Anterior cingulate cortex (tissue), 58 donors: ENCODE measurements at places on chromosomes 3 and 15.

DNA sequence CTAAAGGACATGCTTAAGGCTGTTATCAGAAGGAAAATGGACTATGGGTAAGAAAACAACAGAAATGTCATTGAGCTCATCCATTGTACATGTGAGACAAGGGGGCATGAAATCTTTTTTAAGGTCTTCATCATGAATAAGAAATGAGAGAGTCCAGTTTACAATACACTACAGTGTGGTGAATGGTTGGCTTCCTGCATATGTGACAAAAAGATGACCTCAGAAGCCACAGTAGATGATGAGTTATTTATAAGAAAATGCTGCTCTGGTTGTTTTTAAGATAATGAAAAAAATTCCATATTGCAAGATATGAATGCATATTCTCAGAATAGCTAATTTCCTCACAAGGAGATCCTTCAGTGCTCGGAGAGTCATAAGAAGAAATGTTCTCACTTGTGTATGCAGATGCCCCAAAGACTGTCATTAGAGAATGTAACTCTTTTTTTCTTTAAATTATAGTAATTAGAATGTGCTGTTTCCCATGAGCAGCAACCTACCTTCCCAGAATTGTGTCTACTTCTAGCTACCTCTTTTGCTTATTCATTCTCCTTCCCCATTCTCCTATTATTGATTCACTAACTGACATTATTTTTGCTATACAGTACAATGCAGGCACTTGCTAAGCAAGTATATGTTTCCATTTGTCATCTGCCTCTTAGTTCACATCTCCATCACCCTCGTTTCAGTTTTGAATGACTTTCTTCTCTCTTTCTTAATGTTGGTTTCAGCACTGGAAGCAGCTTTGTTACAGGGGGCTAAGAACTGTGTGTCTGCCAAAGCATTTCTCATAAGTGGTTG lies 152.0 kb upstream of the PEX5L start:
- no peak for DNase-seq

GRCh38 chr3:117814975-117815374 lies 1105.4 kb downstream of the TUSC7 start:
- no peak for DNase-seq

DNA sequence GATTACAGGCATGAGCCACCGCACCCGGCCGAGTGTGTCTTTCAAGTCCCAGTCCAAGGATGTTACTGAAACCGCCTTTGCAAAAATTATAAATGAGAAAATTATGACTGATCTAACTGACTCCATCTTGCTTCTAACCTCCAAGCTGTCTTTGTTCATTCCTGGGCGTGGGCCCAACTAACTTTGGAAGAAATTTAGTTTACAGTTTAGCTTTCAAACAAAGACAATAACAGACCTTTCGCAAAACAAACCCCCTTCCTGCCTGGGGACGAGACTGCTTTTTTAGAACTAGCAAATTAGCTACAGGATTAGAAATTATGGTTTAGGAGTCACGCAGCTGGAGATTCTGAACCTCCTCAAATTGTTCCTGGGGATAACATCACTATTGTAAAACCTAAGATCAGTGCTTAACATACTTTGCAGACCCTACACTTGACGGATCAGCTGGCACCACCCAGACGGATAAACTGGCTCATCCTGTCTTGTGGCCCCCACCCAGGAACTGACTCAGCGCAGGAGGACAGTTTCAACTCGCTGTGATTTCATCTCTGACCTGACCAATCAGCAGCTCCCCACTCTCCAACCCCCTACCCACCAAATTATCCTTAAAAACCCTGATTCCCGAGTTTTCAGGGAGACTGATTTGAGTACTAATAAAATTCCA lies 23.8 kb downstream of the NANOGP8 start:
- no peak for DNase-seq

DNA sequence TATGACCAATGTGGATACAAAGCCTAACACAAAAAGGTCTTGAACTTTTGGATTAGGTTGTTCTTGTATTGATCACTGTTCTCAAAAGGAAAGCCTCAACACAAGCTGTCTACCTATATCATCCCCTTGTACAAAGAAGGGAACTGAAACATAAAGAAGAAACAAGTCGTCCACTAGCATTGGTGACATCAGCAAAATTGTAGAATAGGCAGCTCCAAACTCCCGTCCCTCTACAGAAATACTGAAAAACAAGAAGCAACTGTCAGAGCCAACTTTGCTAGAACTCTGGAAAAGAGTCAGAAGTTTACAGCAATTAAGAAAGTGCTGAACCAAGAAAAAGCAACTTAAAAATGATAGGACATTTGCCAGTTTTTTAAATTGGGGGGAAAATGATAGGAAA lies 7.5 kb upstream of the NR1I2 start:
- DNase-seq: no peak

DNA sequence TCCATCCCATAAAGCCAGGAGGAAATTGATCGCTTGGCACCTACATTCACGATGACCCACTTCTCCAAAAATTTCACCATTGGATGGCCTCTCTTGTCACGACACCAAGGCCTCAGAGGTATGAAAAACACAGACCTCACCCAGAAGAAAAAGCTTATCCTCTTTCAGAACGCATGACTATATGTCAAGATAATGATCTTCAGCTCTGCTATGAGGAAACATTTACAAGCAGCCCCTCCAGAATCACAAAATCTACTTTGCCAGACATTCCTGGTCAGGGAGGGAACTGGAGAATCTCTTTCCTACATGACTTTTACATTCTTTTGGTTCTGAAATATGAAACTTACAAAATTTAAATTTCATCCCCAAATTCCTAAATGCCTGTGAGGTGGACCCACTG lies 122.7 kb downstream of the WNT5A start:
- no peak for DNase-seq

DNA sequence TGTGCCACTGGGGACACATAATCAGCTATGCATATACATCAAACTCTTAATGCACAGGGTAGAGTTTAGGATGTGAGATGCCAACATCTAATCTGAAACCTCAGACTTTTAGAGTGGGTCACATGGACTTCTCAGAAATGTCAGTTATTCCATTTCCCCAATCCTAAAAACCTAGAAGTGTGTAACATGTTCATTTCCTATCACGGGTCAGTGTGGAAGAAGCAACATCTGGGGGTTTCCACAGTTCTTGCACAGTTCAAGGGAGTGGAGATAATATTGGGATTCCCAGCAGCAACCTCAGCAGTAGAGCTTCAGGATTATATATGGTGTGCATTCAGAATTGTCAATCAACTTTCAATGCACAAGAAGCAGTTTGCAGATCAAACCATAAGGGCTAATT lies 44.4 kb upstream of the SPRED1 start:
- DNase-seq: no peak

DNA sequence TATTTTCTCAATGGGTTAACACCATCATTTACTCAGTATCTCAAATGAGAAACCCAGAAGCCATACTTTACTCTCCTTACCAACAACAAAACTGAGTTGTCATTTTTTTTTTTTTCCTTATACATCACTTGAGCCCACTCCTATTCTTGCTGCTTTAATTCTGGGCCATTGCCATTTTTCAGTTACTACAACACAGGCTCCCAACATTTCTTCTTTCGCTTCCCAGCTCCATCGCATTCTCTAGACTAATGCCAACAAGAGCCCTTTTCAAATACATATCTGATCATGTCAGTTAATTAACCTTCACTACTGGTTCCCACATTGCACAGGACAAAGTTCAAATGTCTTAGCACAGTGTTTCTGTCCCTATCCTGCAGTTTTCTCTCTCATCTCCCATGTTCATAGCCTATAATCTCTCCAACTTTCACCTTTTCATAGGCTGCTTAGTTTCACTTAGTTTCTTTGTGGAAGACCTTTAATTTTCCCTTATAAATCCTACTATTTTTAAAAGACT lies 22.5 kb upstream of the ANXA2 start:
- no peak for DNase-seq

- no peak for DNase-seq
Measured at GRCh38 chr3:189687475-189687874, 56.3 kb downstream of the TP63 start.

DNA sequence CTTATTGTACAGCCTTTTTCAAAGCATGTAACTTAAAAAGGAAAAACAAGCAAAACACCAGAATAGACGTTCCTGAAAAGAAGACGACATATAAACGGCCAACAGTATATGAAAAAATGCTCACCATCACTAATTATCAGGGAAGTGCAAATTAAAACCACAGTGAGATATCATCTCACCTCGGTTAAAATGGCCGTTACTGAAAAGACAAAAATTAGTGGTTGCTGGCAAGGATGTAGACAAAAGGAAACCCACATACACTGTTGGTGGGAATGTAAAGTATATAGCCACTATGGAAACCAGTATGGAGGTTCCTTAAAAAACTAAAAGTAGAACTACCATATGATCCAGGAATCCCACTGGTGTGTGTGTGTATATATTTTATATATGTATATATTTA lies 64.5 kb upstream of the MLF1 start:
- DNase-seq: no peak

DNA sequence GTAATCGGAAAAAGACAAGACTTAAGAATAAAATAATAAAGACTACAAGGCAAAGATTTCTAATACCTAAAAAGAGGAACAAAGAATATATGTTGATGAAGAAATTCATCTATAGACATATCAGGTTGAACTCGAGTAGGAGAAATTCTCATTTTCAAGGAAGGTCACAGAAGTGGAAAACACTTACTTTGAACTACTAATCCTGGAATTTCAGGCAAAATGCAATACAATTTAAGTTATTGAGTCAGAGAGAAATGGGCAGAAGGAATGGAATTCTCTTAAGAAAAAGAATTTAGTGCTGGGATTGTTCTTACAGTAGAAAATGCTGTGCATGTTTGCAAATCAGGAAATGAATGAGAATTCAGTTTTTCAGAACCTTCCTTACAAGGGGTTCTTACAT lies 135.9 kb upstream of the TGFBR2 start:
- no peak for DNase-seq

DNA sequence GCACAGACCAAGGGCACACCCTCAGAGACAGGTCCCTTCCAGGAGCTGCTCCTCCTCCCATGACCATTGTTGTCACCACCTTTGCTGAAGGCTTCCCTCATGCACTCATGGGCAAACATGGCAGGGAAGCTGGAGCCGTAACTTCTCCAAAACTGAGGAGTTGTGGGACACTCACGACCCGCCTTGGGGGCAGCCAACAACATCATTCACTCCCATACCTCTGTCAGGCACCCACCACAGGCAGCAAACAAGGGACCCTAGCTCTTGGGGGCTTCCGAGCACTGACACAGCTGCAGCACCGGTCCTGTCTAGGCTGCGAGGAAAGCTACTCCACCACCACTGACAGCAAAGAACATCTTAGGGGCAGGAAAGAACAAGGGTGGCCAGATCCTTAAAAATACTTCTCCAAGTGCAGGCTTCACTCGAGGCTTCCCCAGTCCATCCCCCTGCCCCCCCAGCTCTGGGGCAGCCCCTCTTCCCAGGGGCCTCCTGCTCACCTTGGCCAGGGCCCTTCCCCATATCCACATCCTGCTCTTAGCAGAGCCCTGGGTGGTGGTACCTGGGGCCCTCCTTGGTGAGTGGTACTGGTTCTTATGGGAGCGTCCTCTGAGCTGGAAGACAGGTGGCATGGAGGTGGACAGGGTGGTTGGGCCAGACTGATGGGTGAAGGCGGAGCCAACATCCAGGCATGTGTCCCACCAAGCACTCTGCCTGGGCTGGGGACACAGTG lies 28.0 kb upstream of the DUSP7 start:
- no peak for DNase-seq

DNA sequence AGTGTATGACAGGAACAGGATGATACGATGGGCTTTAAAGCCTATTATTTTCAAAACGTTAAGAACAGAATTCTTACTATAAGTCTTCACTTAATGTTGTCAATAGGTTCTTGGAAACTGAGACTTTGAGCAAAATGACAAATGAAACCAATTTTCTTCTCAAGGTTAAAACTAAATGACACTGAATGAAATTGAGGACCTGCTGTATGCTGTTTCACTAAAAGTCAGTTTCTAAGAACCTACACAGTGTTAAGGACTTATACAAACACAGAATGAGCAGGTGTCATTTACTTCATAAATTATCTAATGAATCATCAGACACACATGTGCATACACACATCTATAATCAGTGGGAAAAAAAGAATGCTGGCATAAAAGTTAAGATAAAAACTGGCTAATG lies 106.9 kb downstream of the RFTN1 start:
- DNase-seq: no peak

GRCh38 chr3:183527428-183528379 lies 27.8 kb downstream of the KLHL6 start:
- DNase-seq: no peak

DNA sequence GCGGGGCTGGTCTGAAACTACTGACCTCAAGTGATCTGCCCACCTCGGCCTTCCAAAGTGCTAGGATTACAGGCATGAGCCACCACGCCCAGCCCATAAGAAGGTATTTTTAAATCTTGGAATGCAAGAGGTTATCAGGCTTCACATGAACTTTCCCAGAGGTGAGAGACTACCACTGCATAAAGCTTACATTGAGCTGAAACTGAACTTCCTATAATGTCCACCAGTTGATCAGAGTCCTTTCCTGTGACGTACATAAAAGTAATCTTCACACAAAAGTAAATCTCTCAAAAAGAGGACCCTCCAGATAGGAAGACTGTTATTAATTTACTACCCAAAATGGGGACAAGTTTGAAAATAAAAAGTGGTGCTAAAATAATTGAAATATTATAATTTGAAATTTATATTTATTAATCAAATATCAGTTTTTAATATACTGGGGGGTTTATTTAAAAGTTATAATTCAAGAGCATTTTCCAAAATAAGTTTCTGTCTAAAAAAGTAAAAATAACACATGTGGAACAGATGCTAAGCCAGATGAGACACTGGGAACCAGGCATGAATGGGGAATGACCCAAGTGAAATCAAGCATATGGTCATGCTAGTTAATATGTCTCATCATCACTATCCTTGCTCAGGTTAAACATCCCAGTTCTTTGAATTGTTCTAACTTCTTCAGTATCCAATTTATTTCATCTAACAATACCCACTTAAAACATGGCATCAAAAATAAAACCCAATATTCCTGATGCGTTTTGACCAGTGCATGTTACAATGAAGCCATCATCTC lies 269.9 kb upstream of the UBE2E2 start:
- no peak for DNase-seq

- DNase-seq: peak; percentile 45
Measured at GRCh38 chr3:58521917-58522631, 14.9 kb downstream of the ACOX2 start.

DNA sequence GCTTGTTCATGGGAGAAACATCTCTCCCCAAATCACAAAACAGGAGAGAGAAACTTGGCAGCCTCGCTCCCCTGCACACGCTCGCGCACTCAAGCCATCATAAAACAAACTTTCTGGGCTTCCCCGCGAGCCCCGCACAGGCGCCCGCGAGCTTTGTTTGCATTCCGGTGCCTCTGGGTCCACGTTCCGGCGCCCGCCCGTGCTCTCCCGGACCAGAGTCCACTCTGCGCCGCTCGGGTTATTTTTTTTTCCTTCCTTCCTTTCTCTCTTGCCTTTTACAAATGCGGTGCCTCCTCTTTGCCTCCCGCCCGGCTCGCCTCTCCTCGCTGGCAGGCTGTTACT lies 363 bp downstream of the MAGI1 start:
- no peak for DNase-seq

GRCh38 chr3:191301017-191301416 lies 28.2 kb upstream of the CCDC50 start:
- DNase-seq: no peak
